ENCODE measurements at places on chromosomes 4 and X.
A peak's percentile ranks its signal among the peaks of the same experiment; 100 is the strongest.

- DNase-seq, result no peak
Measured at GRCh38 chr4:66197451-66197850, 527.2 kb upstream of the EPHA5 start.

DNA sequence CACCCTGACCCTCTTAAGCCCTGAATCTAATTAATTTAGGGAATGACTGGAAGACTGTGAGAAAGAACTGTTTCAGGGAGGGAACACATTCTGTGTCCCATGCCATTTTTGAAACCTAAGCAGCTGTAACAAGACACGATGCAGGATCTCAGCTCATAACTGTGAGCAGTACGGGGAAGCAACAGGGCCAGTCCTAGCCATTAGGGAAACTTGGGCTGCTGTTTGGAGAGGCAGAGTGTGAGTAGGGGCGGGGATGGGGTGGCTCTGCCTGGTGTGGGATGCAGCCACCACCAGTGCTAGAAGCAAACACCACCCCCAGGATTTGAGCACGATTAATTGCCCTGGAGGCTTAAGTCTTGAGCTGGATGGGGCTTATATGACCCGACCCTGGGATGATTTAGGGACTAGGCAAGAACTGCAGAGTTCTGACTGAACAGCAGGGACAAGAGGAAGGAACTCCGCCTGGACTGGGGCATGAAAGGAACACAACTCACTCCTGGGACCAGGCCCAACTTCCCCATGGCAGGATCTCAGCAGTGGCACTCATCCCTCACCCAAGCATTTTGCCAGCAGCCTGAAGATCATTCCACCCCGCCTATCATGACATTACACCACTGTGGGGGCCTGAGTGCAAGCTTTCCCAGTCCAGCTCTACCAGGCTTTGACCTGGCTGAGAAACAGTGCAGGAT lies 43.1 kb downstream of the ATRX start:
- no peak for DNase-seq

DNA sequence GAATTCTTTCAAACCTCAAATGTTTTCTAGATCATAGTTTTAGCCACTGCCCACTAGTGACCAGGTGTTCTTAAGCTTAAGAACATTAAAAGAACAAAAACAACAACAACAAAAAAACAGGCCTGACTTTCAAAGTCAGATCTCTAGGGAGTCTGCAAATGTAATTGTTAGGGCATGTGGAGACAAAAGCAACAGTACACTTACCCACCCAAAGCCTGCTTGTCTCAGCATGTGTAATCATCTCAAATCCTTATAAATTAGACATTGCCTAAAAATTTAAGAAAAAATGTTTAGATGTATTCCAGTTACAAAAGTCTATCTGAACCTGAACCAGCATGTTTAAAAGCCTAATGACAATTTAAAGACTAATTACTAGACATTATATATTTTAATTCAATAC lies 79.9 kb downstream of the SLC7A11 start:
- DNase-seq, result no peak

DNA sequence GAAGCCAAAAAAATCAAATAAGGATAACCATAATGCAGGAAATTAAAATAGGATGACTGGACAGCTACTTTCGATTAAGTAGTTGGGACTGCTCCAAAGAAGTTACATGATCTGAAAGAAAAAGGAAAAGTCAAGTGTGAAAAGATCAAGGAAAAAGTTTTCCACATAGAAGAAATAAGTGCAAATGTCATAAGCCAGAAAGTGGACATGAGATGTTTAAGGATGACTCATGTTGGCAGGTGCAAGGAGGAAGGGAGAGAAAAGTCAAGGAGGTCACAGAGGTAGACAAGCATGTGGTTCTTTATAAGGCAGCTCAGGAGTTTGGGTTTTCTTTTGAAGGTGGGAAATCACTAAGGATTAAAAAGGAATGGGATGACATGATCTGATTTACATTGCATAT lies 89.8 kb upstream of the GPRIN3 start:
- DNase-seq, result no peak

GRCh38 chr4:41505161-41505661 lies 32.7 kb upstream of the LIMCH1 start:
- DNase-seq, result no peak

GRCh38 chr4:109574443-109574850 lies 14.4 kb downstream of the MCUB start:
- DNase-seq, result peak; percentile 75

Measured in hematopoietic multipotent progenitor cell treated with erythropoietin and hydrocortisone succinate and interleukin-3 and kit ligand, for 6 days (in vitro differentiated cells).